ENCODE measurements at places on chromosomes 2 and 18.

- no peak for DNase-seq
Observed at GRCh38 chr2:17835516-17835915, 19.3 kb downstream of the MSGN1 start.

GRCh38 chr2:231524477-231525247, 5.6 kb downstream of the NMUR1 start:
- DNase-seq: no peak

- DNase-seq: no peak
Observed at GRCh38 chr2:224820283-224820991, 104.3 kb upstream of the CCDC195 start.

GRCh38 chr2:45979065-45979464, 318.1 kb upstream of the EPAS1 start:
- DNase-seq: no peak

- peak; percentile 75 for DNase-seq
Observed at GRCh38 chr2:70790136-70790828, at the start of gene FIGLA. FIGLA (minus strand) TSS chr2:70790643; CDS start chr2:70790638, 5 bp downstream.

Measured in right kidney (tissue), 9 donors.